ENCODE measurements at places on chromosomes 2 and 18. TPM values are rescaled to one million over a fixed set of nuclear protein-coding genes. Genes with fewer than 3 reads are reported as not detected.

HPCAL1 gene
- 13.7 TPM for total RNA-seq

POTEJ gene
- total RNA-seq, result not detected

GCG gene
- total RNA-seq, result not detected

MRPL53 gene
- 87.5 TPM for total RNA-seq

LRRC30 gene
- total RNA-seq, result not detected

HTRA2 gene
- 17.9 TPM for total RNA-seq

WNT6 gene
- total RNA-seq, result not detected

PAX8 gene
- total RNA-seq, result 6.1 TPM
